ENCODE measurements at places on chromosomes 7 and 10.
A peak's percentile ranks its signal among the peaks of the same experiment; 100 is the strongest.

GRCh38 chr10:47241256-47241655, 58.7 kb upstream of the GDF10 start:
- no peak for DNase-seq

- no peak for DNase-seq
These were observed 1.2 kb downstream of the GRK5 start for GRCh38 chr10:119208553-119208940.

DNA sequence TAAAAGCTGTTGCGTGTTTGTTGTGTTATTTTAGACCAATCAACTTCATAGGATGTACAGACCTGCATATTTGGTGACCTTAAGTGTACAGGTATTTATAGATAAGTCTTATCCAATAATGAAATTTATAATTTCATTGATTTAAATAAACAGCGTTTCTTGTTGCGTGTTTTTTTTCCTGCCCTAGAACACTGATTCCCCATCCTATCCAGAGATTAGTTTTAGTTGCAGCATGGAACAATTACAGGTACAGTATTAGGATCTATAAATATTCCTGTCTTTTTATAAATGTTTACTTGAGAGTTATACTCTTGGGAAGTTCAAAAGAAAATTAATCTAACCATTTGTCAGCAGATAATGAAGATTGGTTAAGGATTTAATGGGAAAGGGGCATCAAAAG, 2.1 kb upstream of the BMI1 start:
- DNase-seq, result no peak

- peak; percentile 37 for DNase-seq
These were observed 28.2 kb downstream of the IL15RA start for GRCh38 chr10:5949009-5949759.

DNA sequence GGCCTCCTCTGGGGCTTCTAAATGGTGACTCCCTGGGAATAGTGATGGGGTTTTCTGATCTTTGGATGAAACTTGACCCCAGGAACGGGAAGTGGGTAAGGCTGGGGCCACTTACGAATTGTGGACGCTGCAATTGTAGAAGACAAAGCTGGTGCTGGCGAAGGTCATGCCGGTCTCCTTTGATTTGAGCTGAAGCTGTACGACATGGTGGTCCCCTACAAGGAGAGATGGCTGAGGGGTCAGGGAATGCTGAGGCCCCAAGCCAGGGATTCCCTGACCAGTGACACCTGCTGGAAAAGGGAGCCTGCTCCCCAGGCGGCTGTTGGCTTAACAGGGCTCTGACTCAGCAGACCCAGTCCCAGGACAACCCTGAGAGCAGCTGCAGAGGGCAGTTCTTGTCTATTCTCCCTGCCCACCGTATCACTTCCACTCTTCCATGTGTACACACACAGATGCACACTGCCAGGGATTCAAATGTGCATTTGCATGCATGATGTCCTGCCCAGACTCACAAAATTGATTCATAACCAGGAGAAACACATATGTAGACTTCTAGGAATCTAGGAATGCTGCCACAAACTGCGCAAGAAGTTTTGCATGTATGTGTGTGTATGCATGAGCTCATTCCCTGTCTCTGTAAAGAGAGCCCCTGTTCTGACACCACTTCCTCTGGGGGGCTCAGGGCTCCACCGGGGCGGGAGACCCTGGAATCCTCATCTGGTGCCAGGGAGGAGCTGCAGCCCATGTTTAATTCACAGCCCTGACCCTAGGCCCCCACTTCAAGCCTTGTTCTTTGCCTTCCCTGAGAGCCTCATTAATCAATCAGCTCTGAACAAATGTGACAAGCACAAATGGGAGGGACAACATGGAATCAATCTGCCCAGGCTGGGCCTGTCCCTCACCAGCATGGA, 350.0 kb downstream of the PLXNA4 start:
- no peak for DNase-seq

Measured in NCI-H1417 (cell line).